ENCODE measurements at places on chromosomes 5 and 9. TPM values are rescaled to one million over a fixed set of nuclear protein-coding genes. Genes with fewer than 3 reads are reported as not detected.
A peak's percentile ranks its signal among the peaks of the same experiment; 100 is the strongest.

GRCh38 chr5:91486638-91487037, 103.5 kb upstream of the ARRDC3 start:
- DNase-seq, result no peak

- peak; percentile 24 for DNase-seq
Measured at GRCh38 chr5:67004730-67005350, 191.8 kb downstream of the CD180 start.

The SLC6A18 gene
- total RNA-seq, result not detected

The TNC gene
- total RNA-seq, result 34.4 TPM

DNA sequence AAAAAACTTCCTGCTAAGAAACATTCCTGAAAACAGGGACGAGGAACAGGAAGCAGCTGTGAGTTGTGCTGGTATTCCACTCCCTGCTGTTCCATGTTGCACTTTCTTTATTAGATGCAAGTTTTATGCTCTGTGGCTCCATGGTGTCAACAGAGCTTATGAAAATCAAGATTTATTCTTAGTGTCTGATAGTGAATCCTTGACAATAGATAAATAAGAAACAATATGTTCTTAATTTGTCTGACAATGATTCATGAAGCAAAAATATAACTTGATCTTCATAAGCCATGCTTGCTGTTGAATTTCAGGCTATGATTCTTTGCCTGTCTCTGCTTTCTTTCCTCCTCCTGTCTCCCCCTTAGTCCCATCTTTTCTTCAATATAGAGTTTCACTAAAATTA, 119.6 kb downstream of the DROSHA start:
- DNase-seq, result no peak

- DNase-seq, result no peak
Measured at GRCh38 chr9:129712634-129713401, 40.0 kb downstream of the PTGES start.

DNA sequence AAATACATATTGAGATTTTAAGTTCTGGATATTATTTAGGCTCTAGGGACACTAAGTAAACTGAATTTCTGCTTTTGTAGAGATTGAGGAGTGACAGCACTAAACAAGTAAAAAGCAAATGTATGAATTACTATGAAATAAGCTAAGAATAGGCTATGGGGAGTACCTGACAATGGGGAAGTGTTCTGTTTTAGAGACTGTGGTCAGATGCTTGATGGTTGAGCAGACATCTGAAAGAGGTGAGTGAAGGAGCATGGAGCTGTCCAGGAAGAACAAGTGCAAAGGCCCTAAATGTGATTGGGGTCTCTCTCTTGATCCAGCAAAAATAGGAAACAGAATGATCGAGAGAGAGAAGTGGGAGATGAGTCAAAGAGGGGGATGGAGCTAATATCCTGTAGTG, 111.7 kb downstream of the JAKMIP2 start:
- no peak for DNase-seq

The NAA35 gene
- total RNA-seq, result 16.9 TPM

The SLC45A2 gene
- total RNA-seq, result 0.32 TPM

DNA sequence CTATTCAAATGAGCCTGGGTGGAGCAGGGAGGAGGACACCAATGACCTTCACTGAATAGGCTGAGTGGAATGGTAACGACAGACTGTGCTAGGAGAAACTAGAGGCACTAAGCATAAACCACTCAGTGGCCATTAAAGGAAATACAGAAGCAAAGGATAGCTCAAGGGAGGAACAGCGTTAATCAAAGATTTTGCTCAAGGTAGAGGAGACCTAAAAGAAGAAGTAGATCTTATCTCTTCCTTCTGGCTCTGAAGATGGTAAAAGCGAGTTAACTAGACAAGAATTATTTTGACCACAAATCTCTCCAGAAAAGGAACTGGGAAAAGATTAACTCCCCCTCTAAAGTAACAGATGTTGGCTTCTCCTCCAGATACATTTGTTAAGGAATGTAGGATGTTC, 299.6 kb downstream of the EPB41L4A start:
- DNase-seq, result no peak

GRCh38 chr5:180908998-180909731, 10.2 kb downstream of the BTNL8 start:
- no peak for DNase-seq
